Glutamatergic neuron (in vitro differentiated cells): ENCODE measurements at places on chromosomes 1 and 21.
A peak's percentile ranks its signal among the peaks of the same experiment; 100 is the strongest.

DNA sequence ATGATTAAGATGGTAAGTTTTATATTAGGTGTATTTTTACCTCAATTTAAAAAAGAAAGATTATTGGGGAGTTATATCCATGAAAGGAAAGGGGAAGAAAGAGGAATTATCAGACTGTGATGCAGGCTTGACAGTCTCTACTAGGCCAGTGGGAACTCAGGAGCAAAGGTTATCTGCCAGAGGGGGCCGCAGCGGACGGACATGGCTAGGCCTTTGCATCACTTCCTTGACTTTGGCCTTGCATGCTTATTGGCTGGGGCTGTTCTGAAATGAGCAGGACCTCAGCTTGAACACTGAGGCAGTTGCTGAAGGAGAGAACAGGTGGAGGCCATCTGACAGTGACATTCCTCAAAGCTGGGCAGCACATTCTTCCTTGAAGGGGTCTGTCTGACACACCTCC is 150.9 kb downstream of the CYYR1 start:
- DNase-seq, result no peak

DNA sequence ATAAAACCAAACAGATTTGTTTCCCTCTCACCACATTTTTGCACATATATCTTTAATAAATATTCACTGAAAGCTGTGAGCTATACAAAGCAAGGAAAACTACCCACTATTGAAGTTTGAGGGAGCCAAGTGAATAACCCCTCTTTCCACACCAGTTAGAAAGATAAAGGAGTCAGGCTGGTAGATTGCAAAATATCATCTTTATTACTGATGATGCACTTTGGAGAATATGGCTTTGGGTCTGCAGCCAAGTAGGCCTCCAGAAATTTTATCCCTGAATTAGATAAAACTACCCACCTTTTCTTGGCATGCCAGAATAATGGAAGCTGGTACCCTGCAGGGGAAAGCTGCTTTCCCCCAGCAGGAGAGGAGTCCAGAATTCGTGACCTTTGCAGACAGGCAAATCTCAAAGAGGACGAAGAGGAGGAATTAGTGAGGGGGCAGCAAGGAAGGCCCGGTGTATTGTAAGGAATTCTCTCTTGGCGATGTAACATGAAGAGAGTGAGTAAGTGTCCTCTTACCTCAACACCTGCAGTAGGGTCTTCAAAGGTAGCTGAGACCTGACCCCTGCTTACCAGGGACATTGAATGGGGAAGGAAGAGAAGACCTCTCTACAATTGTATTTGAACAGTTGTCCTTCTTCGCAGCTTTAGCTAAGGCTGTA is 84.7 kb downstream of the LRRC8D start:
- DNase-seq, result no peak

DNA sequence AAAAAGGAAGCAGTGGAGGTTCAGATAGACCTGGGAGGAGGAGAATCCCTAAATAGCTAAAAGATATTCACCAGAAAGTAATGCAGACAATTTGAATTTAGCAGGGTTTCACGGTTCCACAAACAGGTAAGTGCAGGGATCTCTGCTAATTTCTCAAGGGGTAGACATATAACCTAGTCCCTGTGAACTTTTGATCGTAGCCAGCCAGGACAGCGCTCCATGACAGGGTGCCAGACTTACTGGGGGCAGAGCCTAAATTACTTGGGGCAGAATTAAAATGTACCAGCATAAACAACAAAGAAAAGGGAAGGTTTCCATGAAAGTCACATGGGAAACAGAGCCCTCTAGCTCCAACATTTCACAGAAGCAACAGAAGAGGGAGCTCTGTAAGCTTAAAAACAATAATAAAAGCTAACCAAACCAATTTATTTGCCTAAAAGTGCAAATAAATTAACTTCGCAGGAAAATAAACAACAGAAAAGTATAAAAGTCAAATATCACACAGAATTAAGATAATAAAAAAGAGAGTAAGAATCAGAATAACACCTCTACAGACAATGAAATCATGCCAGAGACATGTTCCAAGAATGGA is 198.3 kb downstream of the DUSP10 start:
- no peak for DNase-seq

DNA sequence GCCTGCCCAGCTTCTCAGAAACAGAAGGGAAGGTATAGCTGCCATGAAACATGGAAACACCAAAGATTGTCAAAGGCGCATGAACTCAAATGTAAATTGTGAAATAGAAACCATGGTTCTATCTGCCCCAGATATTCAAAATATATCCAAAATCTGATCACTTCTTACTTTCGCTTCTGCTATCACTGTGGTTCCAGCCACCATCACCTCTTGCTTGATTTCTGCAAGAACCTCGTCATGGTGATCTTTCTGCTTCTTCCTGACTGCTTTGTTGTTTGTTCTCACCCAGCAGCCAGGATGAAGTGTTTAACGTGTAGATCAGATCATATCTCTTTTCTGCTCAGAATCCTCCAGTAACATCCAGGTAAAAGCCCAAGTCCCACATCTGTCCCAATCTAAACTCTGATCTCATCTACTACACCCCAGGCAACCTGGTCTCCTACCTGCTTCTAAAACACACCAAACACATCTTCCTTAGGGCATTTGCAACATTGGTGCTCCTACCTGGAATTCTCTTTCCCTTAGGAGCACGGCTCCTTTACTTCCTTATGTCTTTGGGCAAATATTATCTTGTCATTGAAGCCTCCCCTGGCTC is 10.5 kb upstream of the LMO4 start:
- no peak for DNase-seq

- no peak for DNase-seq
Observed at GRCh38 chr1:110242731-110243130, 32.6 kb downstream of the KCNC4 start.

- no peak for DNase-seq
Observed at GRCh38 chr1:29441916-29442668, 205.8 kb downstream of the PTPRU start.

- DNase-seq, result no peak
Observed at GRCh38 chr1:177426497-177426896, 255.7 kb downstream of the BRINP2 start.

- peak; percentile 16 for DNase-seq
Observed at GRCh38 chr21:44991538-44992483, 52.0 kb downstream of the SLX9 start.

DNA sequence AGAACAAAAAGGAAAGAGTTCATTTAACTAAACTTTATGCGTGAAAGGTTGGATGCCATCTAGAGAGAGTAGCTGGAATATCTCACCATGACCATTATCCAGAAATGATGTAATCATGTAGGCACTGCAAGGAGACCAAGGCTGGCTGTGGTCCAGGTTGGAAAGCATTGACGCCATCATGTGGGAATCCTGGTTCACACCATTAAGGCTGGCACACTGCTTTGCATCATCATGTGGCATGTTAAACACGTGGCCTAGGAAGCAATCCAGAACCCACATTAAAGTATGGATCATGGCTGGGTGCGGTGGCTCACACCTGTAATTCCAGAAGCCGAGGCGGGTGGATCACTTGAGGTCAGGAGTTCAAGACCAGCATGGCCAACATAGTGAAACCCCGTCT is 4.3 kb downstream of the ADAMTS1 start:
- no peak for DNase-seq

DNA sequence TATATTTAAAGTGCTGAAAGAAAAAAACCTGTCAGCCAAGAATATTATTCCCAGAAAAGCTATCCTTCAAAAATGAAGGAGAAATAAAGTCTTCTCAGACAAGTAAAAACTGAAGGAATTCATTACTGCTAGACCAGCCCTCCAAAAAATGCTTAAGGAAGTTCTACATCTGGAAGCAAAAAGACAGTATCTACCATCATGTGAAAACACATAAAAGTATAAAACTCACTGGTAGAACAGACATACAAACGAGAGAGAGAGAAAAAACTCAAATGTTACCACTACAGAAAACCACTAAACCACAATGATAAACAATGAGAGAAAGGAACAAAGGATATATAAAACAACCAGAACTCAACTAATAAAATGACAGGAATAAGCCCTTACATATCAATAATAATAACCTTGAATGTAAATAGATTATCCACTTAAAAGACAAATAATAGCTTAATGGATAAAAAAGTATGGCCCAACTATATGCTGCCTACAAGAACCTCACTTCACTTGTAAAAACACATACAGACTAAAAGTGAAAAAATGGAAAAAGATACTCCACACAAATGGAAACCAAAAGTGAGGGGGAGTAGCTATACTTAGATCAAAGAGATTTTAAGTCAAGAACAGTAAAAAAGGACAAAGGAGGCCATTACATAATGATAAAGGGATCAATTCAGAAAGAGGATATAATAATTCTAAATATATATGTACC is 22.0 kb downstream of the NSL1 start:
- DNase-seq, result no peak

GRCh38 chr1:235102993-235103411 is 25.6 kb downstream of the TOMM20 start:
- no peak for DNase-seq

- DNase-seq, result no peak
Observed at GRCh38 chr1:197673292-197673691, 102.0 kb downstream of the DENND1B start.

- DNase-seq, result no peak
Observed at GRCh38 chr1:89890085-89890752, 69.4 kb downstream of the LRRC8D start.

- DNase-seq, result no peak
Observed at GRCh38 chr1:110074166-110074565, 3.7 kb upstream of the ALX3 start.

DNA sequence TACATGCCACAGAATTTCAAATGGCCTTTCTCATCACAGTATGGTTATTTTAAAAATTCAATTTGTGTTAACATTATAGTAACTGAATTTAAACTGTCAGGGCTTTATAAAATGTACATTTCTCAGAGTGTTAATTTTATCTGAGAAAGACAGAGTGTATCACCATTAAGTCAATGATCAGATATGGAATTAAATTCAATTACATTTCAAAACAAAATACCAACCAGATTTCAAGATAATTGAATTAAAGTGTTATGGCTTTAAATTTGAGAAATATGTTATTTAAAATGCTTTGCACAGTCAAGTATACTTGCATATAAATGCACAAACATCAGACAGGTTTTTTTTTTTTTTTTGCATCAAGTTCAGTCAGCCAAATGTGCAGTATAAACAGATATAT is 1574.4 kb downstream of the BRINP3 start:
- no peak for DNase-seq

DNA sequence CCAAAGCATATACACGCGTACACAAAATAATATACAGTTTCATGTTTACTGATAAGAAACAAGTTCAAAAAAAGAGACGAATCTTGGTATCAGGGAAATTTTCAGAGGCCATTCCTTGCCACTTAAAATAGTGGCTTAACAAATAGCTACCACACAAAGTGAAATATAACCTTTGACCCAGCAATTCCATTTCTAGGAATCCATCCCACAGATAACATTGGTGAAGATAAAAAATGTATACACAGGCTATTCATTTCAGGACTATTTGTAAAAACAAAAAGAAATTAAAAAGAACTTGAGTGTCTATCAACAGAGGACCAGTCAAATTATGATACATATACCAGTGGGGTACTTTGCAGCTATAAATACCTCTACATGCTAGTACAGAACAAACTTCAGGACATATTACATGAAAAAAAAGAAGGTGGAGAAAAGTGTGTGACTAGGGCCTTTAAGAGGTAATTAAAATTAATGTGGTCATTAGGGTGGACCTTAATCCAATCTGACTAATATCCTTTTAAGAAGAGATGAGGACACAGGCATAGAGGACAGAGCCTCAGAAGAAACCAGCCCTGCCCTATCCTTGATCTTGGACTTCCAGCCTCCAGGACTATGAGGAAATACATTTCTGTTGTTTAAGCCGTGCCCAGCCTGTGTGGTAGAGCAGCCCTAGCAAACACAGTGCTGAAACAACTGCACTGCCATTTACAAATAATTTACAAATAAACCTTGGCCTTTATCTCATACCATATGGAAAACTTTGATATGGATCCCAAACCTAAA is 7.8 kb downstream of the UBE2G2 start:
- DNase-seq, result no peak

GRCh38 chr1:39926343-39926793 is 24.7 kb upstream of the MYCL start:
- DNase-seq, result no peak

- DNase-seq, result no peak
Observed at GRCh38 chr1:160169553-160170399, 18.4 kb downstream of the ATP1A4 start.

DNA sequence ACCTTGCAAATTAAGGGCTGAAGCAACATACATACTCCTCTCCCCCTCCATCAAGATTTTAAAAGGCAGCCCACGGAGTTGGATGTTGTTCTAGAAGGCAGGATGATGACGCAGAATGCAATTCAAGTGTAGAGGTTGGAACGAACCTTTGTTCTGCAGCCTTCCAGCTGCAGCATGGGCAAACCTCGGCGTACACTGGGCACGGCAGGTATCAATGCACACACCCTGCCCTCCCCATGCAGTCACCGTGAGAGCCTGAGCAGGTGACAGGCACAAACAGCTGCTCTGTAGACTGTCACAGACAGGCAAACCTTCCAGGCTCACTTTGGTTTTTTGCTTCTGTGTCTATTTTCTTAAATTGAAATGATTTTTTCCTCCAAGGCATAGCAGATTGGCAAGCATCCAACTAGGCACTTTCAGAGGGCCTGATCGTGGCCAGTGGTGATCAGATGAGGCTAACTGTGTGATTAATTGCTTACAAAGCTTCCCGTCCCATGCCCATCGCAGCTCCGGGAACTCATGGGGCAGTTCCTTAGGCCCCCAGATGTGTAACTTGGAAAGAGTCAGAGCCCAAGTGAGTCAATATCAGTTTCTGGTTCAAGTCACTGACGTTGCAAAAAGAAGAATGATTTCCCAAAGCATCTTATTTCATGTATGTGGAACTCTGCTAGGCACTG is 82.3 kb downstream of the ITPKB start:
- DNase-seq, result peak; percentile 6

DNA sequence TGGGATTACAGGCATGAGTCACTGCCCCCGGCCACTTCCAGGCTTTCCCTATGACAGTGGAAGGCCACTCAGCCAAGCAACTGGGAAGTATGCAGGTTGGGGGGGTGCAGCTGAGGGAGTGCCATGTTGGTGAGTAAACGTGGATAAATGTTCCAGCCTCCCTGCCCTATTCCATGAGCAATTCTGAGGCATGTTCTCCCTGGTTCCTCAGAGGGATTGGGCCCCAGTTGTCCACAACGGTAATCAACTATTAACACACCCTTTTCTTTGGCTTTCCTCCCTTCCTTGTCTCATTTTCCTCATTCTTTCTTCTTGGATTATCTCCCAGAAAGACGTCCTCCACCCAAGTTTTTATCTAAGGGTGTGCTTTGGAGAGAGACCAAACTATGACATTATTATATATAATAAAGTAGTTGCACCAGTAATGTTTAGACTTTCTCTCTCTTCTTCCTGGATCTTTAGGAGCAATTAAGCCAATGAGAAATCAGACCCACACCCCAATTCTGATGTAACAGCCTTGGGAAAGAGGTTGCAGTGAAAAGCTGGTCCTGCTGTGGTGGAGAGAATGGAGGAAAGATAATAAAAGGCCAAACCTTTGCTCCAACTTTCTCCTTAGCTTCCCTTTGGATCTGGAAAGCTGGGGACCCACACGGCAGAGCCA is 6.8 kb upstream of the SLAMF9 start:
- DNase-seq, result no peak

DNA sequence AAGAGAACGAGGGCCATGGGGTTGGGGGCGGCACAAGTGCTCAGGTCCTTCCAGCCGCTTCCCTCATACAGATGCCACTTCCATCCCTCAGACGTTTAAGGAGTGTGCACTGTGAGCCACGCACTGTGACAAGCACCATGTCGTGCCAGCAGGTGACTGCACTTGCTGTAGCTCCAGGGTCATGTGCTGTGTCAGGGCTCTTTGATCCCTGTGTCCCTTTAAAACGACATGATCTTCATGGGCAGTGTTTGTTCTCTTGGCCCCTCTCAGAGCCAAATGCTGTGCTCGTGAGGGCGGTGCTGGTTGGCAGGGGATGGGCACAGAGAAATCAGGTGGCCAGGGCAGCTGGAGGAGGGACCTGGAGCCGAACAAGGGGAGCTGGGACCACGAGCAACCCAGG is 19.9 kb downstream of the IL10RB start:
- no peak for DNase-seq
